ENCODE measurements at places on chromosomes 4 and X.

- DNase-seq, result no peak
These were observed 151.1 kb upstream of the BCOR start for GRCh38 chrX:40248822-40249221.

DNA sequence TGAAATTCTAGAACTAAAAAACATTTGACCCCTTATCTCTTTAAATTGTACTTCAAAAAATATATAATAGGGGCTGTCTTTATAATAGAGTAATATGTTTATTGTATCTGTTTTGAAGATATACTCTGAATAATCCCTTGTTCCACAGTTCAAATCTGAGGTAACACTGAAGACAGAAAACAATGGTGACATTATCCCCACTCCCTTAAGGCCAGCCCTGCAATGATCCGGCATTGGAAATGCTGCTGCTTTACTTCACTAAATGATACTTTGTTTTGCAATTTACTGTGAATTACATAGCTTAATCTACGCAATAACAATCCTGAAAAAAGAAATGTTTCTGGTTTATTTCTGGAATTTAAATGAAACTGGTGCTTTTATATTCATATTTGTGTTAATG lies 34.4 kb upstream of the ZFP42 start:
- no peak for DNase-seq

GRCh38 chr4:140884431-140885058 lies 128.4 kb upstream of the TBC1D9 start:
- DNase-seq, result no peak

GRCh38 chrX:103397707-103398106 lies 21.4 kb downstream of the BEX3 start:
- DNase-seq, result no peak

GRCh38 chrX:68598841-68599240 lies 48.6 kb upstream of the STARD8 start:
- no peak for DNase-seq

DNA sequence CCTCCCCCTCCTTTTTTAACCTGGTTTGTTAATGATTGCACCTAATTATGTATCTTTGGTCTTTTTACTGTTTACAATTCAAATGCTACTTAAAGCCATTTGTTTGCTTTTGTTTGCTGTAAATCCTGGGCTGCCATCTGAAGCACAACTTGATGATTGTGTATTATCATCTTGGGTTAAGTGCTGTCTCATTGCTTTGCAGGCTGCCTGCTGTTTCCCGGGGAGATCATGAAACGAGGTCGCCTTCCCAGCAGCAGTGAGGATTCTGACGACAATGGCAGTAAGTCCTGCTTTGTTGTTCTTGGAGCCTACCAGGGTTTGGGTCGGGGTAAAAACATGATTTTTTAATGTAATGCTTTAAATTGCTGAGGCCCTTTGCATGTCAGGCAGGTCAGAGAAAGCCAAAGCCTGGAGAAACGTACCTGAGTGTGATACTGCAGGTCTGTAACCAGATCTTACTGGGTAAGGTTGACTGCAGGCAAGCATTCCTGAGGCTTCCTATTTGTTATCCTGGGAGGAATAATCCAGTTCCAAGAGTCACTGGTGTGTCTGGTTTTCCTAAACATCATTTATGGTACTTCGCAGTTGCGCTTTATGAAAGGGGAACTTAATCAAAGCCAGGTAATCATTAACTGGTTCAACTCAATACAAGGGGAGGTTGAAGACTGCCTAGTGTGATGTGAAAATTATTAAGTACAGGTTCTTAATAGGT lies 22.2 kb downstream of the JADE1 start:
- DNase-seq, result no peak
